ENCODE measurements at places on chromosomes 1 and 21.
A peak's percentile ranks its signal among the peaks of the same experiment; 100 is the strongest.

GRCh38 chr1:243471026-243471685 is 215.3 kb downstream of the SDCCAG8 start:
- no peak for DNase-seq

- no peak for DNase-seq
Measured at GRCh38 chr1:39698568-39698967, 7.3 kb upstream of the HPCAL4 start.

DNA sequence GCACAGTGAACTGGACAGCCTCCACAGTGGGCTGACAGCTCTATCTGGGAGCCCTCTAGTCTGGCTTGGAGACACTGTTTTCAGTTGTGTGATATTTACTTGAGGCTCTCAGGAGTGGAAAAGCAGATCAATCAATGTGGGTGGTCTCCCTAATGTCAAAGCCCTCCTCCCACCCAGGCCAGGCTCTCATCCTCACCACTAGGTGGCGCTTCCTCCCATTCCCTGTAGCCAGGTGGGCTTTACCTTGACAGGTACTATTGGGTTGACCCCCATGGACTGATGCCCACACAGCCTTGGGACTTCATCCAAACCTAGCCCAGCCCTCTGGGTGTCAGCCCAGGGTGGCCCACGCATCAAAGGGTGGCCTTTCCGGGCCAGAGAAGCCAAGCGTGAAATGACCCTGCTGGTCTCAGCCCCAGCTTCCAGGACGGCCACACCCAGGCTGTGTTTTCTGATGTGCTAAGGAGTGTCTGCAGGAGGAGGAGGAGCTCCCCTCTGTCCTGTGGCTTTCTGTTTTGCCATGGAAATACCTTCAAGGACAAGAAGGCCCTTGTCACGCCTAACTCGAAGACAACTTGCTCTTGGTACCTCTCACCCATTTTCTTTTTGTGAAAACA is 54.0 kb downstream of the CLIC6 start:
- peak; percentile 44 for DNase-seq

DNA sequence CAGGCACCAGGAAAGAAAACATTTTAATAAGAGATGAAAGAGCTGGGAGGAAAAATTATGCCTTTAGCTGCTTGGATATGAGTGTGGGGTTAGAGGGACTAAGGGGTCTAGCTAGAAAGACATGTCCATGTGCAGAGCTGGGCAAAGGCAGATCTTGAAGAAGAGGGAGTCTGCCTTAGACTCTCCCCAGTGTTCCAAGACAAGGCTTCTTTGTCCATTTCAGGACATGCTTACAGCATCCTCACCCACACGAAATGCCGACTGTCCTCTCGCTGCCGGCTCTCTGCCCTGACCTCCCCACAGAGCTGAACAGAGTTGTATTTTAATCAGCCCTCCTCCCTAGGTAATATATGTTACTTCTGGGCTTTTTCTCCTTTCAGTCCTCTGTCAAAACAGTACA is 100.7 kb upstream of the ATP1B1 start:
- no peak for DNase-seq

- peak; percentile 33 for DNase-seq
Measured at GRCh38 chr1:87449348-87449963, 120.8 kb downstream of the LMO4 start.

DNA sequence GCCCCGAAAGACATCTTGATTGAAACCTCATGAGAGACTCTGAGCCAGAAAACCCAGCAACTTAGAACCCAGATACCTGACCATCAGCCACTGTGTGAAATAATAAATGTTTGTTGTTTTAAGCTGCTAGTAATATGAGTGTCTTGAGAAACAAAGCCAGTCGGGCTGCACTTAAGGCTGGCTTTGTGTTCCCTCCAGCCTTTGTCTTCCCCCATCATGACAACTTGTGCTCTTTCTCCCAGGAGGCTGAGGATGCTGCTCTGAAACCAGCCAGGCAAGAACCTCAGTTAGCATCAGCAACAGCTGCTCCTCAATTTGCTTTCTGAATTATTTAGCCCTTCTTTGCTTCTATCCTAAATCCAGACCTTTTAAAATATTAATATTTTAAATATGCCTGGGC is 78.2 kb downstream of the SLC16A1 start:
- DNase-seq = no peak

- no peak for DNase-seq
Measured at GRCh38 chr1:178625695-178626094, 99.3 kb upstream of the RALGPS2 start.

DNA sequence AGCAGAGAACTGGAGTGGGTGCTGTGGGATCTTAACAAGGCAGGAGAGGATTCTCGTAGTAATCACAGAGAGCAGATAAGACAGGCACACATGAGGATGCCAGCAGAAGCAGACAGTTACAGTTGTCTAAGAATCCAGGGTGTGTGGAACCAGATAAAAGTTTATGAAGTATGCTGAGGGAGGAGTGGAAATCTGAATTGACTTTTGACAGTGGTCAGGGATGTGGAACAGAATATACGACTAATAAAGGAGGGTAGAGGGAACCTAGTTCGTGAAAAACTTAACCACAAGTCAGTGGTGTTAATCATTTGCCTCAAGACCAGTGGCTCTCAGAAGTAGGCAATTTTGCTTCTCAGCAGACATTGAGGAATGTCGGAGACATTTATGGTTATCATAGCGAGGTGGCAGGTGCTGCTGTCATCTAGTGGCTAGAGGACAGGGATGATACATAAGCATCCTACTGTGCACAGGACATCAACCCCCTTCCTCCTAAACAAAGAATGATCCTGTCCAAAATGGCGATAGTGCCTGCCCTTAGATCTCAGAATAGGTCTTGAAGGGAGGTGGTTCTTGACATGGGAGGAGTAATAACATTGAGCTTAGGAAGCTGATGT is 3.0 kb downstream of the LRRC8D start:
- DNase-seq = no peak

DNA sequence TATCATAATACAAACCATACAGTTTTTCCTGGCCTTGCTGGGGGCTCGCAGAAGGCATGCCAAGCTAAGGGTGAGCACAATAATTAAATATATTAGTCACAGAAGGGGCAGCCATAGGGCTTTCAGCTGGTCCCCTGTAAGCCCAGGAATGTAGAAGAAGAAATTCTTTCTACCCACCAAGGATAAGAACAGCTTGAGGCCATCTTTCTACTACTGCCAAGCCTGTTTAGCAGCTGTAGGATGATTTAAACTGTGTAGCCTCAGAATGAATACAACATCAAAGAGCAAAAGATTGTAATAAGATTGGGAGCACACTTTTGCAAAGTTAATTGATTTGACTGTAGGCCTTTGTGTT is 171.5 kb downstream of the LRRC7 start:
- DNase-seq = no peak

GRCh38 chr1:119075614-119076013 is 64.8 kb downstream of the WARS2 start:
- DNase-seq = no peak

DNA sequence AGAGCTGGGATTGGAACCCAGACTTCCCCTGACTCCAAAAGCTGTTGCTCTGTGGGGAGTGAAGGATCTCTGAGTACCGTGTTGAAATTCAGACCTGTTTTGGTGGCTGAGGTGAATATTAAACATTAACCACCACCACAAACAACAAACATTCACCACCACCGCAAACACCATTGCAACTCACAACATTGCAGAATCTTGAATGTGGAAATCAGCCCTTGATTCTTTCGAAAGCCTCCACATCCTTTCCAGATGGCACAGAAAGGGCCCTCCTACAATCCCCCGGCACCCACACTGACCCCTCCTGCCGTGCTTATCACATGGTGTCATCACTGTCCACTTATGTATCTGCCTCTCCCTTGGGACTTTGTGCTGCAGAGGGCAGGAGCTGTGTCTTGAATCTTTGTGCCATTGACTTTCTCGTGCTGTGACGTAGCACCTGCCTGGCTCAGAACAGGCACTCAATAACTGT is 1.4 kb downstream of the CDA start:
- DNase-seq = no peak

DNA sequence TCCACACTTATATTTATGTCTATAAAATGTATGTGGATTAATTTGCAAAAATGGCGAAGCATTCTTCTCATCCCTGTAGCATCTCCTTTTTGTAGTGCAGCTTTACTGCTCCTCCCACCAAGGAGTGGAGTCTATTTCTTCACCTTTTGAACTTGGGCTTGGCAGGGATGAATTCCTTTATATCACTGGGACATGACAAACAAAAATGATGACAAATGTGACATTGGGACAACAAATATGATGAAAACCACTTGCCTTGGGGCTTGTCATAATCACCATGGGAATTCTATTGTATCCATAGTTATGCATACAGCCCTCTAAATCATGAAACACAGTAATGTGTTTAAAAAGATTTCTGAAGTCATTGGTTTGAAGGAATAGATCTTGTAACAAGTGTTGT is 155.0 kb downstream of the TNFSF18 start:
- DNase-seq = no peak

DNA sequence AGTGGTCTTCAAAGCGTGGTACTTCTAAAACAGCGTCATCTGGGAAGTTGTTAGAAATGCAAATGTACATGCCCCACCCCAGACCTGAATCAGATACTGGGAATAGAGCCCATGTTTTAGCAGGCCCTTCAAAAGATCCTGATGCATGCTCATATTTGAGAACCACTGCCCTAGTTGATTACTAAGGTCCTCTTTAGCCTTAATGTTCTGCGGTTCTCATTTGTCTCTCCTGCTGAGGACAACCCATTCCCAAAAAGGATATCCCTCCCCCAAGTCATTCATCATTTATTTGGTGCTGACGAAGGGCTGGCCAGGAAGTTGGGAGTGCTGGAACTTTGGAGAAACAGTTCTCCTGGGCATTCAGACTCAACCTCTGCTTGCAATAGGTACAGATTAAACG is 92.4 kb upstream of the RALGPS2 start:
- DNase-seq = no peak

DNA sequence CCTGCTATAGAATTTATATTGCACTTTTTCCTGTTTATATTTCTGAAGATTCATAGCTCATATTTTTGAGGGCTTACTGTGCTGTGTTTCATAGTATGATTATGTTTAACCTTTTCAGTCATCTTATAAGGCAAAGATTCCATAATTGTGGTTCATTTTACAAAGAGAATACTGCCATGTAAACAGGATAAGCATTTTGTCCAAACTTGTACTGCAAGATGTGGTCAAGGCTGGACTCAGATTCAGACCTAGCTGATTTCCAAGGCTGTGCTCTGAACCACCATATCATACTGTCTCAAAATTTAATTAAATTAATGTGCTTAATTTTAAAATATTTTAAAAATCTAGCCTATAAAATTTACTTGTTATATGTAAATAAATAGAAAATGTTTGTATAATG is 31.4 kb downstream of the STXBP3 start:
- DNase-seq = no peak

GRCh38 chr1:150213170-150214098 is 22.5 kb downstream of the ANP32E start:
- peak; percentile 95 for DNase-seq

GRCh38 chr1:181255270-181255929 is 166.9 kb downstream of the IER5 start:
- DNase-seq = no peak

GRCh38 chr1:181033128-181033798 is 520 bp upstream of the MR1 start:
- peak; percentile 34 for DNase-seq

GRCh38 chr1:112231331-112231730 is 164.7 kb upstream of the CTTNBP2NL start:
- DNase-seq = no peak

DNA sequence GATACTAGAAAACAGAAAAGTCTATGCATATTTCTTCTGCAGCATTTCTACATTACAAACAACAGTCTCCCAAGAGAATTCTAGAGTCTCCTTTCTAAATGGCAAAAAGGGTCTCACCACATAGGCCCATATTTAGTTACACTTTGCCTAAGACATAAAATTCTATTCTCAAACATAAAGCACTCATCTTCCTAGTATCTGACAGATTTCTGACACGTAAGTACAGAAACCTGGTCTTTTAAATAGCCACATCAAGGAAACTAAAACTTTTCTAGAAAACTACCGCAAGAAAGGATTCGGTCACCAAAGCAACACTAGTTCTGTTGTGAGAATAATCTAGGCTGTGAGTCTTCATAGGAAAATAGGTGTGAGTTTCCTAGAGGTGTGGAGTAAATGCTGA is 33.6 kb upstream of the CTSK start:
- no peak for DNase-seq

- no peak for DNase-seq
Measured at GRCh38 chr1:170192546-170192945, 46.8 kb downstream of the NTMT2 start.

DNA sequence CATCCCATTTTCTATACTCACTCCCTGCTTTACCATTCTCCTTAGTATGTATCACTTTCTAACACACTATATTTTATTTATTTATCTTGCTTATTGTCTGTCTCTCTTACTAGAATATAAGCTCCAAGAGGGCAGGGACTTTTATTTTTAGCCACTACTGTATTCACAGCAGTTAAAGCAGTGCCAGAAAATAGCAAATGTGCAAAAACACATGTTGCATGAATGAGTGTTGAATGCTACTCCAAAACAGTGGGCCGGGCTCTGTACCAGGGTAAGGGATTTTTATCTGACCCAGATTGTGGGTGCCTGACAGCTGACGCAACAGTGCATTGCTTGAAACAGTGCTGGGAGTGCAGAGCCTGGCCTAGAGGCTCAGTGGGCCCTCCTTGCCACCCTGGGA is 24.7 kb downstream of the COL16A1 start:
- DNase-seq = no peak

DNA sequence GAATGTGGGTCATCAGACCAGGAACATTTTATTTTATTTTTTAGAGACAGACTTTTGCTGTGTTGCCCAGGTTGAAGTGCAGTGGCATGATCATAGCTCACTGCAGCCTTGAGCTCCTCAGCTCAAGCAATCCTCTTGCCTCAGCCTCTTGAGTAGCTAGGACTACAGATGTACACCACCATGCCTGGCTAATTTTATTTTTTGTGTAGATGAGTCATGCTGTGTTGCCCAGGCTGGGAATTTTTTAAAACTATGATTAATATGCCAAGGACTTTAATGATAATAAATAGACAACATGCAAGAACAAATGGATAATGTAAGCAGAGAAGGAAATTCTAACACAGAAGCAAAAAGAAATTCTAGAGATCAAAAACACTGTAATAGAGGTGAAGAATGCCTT is 142.4 kb downstream of the AK5 start:
- no peak for DNase-seq

DNA sequence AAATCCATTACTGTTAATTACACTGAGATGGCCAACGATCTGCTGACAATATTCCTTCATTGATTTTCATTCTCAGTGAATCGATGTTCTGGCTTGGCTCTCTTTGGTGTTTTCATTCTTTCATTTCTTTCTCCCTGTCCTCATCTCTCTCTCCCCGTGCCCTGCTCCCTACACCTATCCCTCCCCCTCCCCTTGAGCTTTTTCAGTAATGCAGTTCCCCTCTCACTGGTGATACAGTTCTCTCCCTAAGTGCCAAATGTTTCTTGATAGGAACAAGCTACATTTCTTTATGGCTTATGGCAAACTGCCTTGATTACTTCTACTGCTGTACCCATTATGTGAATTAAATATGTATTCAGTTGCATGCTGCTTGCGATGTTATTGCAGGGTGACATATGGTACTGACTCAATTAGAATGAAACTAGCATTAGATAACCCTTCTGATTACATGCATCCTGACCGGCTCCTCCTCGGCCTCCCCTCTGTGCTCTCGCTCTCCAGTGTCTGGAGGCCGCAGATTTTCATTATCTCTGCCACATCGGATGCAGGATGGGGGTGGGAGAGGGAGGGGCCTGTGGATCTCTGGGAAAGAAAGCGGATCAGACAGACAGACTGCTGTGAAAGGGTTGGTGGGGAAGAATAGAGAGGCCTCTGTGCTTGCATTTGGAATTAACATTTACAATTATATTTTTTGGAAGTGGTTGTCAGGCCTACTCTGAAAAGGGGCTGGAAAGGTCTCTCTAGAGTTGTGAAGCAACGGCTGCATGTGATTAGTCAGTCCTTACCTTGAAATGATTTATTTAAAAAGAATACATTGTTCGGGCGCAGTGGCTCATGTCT is 130.9 kb downstream of the PBX1 start:
- DNase-seq = no peak

All from activated CD4-positive, alpha-beta T cell treated with anti-CD3 and anti-CD28 coated beads for 48 hours (primary cell).